Effector CD4-positive, alpha-beta T cell (primary cell): ENCODE measurements at places on chromosomes 13 and 19.

DNA sequence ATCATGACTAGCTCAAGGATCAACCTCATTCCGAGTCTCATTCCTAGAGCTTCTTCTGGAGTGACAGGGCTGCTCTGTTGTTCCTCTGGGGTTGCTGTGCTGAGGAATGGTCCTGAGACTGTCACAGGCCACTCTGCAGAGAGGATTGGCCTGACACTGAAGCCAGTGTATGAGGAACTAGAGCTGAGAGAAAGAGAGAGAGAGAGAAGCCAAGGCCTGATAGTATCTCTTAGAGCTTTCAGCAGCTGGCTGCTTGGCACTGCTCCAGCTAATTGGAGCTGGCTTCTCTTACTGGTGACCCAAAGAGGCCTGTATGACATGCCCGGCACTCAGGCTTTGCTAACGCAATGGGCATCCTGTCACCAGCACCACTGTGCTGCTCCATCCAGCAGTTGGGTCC is 73.4 kb upstream of the FLT1 start:
- DNase-seq: no peak

DNA sequence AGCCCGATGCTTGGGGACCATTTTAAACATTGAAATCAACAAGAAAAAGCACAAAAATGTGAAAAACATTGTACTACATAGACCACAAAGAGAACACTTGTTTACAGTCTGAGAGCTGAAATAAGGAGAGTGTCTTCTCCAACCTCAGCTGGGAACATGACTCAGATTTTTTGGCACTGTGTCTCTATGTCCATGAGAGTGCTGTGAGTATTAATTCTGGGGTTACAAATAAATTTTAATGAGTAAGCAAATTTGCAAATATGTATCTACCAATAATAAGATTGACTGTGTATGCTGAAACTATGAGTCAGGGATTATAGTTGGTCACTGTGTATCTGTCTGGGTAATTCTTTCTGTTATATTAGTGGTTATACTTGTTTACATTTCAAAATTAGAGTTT is 174.0 kb downstream of the DCT start:
- no peak for DNase-seq

DNA sequence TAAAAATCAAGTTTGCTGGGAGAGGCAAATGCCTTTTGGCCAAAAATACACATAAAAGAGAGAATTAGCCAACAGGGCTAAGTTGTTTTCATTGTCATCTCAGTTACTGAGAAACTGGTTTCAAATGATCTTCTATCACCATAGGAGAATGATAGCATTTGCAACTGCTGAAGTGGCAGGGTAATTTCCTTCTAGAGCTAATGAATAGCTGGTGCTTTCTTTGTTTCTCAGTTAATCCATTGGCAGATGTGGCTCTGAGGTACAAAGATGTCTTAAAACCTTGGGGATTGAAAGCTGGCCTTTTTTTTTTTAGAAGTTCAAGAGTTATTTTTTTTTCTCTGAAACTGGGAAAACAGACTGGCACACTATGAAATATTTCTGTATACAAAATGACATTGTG is 332.7 kb upstream of the KLF12 start:
- DNase-seq: no peak

GRCh38 chr19:16460454-16460853 is 11.3 kb downstream of the EPS15L1 start:
- no peak for DNase-seq

DNA sequence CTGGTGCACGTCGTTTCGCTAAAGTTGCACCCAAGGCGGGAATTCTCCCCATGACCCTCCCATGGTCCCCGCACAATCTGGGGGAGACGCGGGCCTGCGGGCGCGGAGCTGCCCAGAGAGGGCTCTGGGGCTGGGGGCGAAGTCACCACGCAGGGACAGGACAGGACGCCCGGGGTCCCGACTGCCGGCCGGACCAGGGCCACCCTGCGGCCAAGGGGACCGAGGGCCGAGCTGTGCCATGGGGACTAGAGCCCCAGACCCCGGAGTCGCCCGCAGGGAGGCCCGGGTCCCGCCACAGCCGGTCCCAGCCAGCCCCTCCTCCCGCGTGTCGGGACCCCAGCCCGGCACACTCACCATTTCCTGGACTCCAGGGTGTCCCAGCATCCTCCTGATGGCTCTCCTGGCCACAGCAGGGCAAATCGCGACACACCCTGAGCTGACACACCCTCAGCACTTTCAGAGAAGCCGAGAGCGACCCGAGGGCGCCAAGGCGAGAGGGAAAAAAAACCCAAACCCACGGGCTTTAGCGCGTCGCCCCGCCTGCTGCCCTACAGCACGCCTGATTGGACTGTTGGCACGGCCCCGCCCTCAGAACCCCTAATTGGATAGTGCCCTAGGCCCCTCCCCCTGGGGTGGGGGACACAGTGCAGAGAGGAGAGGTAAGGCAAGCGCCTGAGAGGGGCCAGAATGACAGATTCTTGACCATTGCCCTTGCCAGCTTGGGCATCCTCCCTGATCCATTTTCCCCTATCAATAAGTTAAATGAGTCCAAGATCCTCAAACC is 28.6 kb downstream of the ZNF44 start:
- no peak for DNase-seq

DNA sequence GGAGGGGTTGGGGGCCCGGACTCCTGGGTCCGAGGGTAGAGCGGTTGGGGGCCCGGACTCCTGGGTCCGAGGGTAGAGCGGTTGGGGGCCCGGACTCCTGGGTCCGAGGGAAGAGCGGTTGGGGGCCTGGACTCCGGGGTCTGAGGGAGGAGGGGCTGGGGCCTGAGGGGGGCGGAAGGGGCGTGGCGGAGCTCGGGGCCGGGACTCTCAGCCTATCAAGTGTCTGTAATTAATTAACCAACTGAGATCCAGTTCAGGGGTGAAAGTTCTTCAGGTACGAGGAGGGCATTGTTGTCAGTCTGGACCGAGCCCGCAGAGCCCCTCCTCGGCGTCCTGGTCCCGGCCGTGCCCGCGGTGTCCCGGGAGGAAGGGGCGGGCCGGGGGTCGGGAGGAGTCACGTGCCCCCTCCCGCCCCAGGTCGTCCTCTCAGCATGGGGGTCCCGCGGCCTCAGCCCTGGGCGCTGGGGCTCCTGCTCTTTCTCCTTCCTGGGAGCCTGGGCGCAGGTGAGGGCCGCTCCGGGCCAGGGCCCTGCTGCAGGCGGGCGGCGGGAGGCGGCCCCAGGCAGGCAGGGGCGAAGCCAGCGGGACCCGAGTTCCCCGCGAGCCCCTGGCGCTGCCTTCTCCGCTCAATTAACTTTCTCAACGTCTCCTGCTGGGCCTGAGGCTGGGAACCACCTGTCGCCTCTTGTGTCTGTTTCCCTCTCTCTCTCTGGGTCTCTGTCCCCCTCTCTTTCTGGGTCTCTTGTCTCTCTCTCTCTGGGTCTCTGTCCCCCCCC is 697 bp downstream of the FCGRT start:
- no peak for DNase-seq

DNA sequence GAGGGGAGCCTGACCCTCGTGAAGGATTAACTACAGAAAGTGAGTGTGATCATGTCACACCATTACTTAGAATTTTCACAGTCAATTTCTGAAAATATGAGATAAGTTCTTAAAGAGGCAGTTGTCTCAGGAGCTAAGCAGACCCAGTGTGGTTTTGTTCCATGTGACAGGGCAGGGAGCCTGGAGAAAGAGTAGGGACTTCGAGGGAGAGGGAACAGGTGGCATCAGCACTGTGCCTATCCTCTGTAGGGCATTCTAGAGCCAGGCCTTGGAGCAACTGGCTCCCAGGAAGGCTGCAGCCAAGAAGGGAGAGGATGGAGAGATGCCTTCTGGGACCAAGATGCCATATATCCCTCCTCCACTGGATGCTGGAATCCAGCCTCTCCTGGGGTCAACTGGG is 183.0 kb downstream of the TSHZ3 start:
- DNase-seq: no peak

- DNase-seq: no peak
Measured at GRCh38 chr19:4439243-4439642, 18.4 kb downstream of the UBXN6 start.

GRCh38 chr13:46860722-46861121 is 36.1 kb downstream of the HTR2A start:
- no peak for DNase-seq

GRCh38 chr19:46442808-46443450 is 14.2 kb upstream of the PNMA8C start:
- no peak for DNase-seq

GRCh38 chr19:53432088-53432661 is 391 bp downstream of the ZNF761 start:
- DNase-seq: no peak

- DNase-seq: no peak
Measured at GRCh38 chr13:97883396-97883795, 70.1 kb upstream of the IPO5 start.

DNA sequence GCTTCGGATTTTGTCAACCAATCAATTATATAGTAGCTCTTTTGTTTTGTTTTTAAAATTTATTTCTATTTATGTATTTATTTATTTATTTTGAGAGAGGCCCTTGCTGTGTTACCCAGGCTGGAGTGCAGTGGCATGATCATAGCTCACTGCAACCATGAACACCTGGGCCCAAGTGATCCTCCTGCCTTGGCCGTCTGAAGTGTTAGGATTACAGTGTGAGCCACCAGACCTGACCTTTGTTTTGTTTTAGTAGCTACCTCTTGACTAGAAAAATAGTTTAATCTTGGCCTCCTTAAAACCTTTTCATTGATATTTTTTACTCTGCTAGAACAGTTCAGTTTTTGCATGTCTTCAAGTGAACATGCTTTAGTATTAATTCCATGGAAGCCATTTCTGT is 15.1 kb downstream of the GARRE1 start:
- no peak for DNase-seq

DNA sequence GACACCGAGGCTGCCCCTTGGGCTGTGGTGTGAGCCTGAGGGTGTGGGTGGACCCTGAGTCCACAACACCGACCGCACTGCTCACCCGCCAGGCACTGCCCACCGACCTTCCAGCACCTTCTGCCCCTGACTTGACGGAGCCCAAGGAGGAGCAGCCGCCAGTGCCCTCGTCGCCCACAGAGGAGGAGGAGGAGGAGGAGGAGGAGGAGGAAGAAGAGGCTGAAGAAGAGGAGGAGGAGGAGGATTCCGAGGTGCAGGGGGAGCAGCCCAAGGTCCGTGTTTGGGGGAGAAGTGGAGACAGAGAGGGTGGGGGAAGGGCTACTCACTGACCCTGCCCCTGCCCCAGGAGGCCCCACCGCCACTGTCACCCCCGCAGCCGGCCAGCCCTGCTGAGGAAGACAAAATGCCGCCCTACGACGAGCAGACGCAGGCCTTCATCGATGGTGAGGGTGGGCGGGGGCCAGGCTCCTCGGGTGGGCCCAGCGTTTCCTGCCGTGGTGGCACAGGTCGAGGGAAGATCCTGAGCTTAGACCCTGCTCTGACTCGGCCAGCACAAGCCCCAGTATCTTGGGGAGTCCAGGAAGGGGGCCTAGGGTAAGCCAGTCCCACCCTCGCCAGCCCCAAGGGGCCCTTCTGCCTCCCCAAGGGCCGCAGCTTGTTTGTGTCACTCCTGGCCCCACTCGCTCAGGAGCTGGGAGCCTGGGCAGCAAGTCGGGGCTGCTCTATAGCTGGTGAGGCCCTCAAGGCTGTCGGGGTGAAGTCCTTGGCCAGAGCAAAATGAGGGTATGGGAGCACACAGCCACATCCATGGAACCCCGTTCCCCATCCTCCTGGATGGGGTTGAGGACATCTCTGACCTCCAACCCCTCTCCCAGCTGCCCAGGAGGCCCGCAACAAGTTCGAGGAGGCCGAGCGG is 12.2 kb downstream of the PRKCSH start:
- DNase-seq: no peak

- no peak for DNase-seq
Measured at GRCh38 chr13:110057052-110057451, 249.9 kb downstream of the COL4A1 start.

DNA sequence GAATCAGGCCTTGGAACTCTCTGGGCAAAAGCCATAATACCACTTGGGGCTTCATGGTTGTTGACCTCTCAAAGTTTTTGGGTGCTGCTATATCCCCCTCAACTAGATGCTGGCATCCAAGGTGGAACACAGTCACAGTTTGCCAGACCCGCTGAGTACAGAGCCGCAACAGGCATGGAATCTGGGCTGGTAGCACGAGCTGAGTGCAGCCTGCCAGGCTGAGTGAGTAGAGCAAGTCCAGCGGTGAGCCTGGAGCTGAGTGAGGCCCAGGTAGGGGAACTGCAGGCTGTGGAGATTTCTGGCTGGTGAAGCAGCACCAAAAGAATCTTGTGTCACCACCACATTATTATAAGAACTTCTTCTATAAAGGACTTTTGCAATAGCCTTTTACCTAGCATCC is 192.6 kb downstream of the PCDH17 start:
- no peak for DNase-seq

DNA sequence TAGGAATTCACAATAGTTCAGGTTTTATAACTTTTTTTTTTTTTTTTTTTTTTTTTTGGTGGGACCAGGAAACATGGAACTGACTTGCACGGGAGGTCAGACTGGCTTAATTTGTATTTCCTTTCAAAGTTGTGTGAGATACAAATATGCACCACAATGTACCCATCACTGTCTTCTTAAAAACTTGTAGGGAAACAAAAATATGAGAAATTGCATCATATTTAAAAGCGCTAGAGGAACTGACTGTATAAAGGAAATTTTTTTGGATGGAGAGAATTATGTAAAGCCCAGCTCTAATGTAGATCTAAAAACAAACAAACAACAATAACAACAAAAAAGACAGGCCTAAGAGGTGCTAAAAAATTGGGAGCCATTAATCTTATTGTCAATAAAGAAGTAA is 246.5 kb downstream of the DCT start:
- DNase-seq: no peak

- DNase-seq: no peak
Measured at GRCh38 chr13:29782798-29783197, 67.6 kb downstream of the UBL3 start.

DNA sequence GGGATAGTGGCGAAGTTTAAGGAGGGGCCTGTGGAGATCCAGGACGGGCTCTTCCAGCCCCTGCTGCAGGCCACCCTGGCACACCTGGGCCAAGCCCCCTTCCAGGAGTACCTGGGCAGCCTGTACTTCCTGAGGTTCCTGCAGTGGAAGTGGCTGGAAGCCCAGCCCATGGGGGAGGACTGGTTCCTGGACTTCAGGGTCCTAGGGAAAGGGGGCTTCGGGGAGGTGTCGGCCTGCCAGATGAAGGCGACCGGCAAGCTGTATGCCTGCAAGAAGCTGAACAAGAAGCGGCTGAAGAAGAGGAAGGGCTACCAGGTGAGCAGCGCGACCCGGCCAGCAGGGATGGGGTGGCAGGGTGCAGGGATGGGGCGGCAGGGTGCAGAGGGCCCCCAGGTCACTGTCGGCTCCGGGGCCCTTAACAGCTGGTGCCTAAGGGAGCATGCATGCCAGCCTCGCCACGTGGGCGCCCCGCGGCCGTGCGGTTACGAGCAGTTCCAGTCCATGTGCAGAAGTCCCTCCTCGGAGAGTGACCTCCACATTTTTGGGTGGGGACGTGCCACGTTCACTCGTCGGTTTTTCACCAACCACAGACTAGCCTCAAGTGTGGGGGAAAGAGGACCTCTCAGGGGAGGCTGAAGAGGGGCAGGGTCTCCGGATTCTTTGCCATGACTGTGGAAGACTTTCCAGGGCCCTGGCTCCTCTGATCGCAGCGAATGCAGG is 912 bp downstream of the GRK1 start:
- no peak for DNase-seq
